Eye (tissue), 1 donor: ENCODE measurements at places on chromosomes 16 and 17.

GRCh38 chr17:58504826-58505351 lies 9.5 kb downstream of the MTMR4 start:
- no peak for DNase-seq

- DNase-seq, result no peak
Measured at GRCh38 chr16:83245061-83245460, 562.7 kb upstream of the HSBP1 start.

- DNase-seq, result peak; percentile 75
Measured at GRCh38 chr17:81365601-81366585, 29.4 kb upstream of the BAHCC1 start.

- no peak for DNase-seq
Measured at GRCh38 chr16:1965396-1966001, 873 bp upstream of the RPS2 start.

- no peak for DNase-seq
Measured at GRCh38 chr17:79223471-79223870, 148.8 kb downstream of the ENGASE start.

GRCh38 chr17:71109697-71110096 lies 940.4 kb downstream of the KCNJ2 start:
- DNase-seq, result no peak

- DNase-seq, result no peak
Measured at GRCh38 chr16:73413091-73413829, 365.3 kb upstream of the ZFHX3 start.

GRCh38 chr16:69924777-69925191 lies 26.4 kb upstream of the CLEC18A start:
- DNase-seq, result peak; percentile 59

- peak; percentile 91 for DNase-seq
Measured at GRCh38 chr17:77734371-77735080, 224.0 kb upstream of the TNRC6C start.

GRCh38 chr16:69486724-69487123 lies 62.3 kb downstream of the CYB5B start:
- DNase-seq, result no peak

- DNase-seq, result peak; percentile 57
Measured at GRCh38 chr17:15185625-15185991, 79.5 kb downstream of the PMP22 start.

GRCh38 chr17:18093616-18094408 lies 6.1 kb downstream of the DRG2 start:
- DNase-seq, result no peak

DNA sequence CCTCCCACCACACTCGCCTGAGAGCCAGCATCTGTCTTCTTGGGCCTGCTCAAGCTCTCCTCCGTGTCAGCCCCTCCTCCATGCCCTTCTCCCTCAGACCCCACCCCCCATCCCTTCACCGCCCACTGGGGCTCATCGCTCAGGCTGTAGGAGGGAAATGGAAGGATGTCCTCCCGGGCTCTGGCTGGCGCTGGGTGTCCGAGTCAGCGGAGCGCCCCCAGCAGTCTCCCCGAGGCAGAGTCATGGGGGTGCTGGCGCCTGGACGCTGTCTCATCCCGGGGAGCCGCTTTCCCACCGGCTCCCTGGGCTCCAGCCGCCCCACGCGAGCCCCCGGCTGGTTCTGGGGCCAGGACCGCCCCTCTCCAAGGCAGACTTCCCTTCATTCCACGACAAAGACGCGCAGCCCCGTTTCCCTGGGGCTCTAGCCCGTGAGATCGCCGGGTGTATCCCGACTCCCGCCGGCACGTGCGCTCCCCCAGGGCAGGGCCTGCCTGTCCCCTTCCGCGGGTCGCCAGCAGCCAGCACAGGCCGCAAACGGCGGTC lies 428 bp upstream of the ANTKMT start:
- peak; percentile 94 for DNase-seq

- no peak for DNase-seq
Measured at GRCh38 chr17:78173097-78173715, 4.8 kb downstream of the SYNGR2 start.

DNA sequence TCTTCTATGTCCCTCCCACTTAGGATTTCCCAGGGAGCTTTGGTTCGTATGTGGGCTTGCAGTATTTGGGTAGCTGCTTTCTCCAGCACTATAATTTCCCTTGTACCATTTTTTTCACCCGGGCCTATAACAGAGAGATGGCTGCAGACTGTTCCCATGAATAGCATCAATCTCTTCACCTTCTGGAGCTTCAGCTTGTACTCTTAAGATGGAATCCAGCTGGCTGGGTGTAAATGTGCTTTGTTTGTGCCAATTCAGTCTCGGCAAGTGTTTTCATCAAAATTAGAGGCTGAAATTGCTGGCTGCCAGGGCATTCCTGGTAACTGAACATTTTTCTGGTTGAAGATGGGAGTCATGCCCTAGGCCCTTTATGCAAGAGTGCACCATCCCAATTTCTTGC lies 12.2 kb upstream of the CPD start:
- no peak for DNase-seq

DNA sequence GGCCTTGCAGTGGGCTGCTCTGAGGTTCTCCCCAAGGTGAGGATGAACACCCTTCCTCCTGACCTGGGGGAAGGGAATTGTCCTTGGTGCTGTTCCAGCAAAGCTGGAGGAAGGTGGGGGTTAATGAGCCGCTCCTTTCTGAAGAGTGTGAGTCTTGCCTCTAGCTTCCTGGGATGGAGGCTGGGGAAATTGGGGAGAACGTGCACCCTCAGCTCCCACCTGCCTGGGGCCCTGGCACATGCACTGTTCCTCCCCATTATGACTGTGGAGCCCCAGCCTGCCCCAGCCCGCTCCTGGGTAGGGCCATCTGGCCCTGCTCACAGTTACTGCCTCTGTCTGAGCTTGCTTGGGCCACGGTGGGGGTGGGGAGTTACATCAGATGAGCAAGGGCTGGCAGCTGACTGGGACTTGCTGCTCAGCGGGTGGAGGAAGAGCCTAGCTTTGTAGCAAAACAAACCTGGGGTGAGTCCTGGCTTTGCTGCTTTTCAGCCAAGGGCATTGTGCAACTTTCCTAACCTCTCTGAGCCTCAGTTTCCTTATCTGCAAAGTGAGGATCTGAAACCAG lies 11.1 kb downstream of the TNS4 start:
- peak; percentile 71 for DNase-seq

GRCh38 chr17:58318065-58318481 lies 10.5 kb downstream of the TSPOAP1 start:
- DNase-seq, result no peak

GRCh38 chr17:10683853-10684252 lies 13.5 kb downstream of the SCO1 start:
- peak; percentile 35 for DNase-seq

- DNase-seq, result peak; percentile 64
Measured at GRCh38 chr16:2842340-2843000, 12.4 kb downstream of the ZG16B start.

DNA sequence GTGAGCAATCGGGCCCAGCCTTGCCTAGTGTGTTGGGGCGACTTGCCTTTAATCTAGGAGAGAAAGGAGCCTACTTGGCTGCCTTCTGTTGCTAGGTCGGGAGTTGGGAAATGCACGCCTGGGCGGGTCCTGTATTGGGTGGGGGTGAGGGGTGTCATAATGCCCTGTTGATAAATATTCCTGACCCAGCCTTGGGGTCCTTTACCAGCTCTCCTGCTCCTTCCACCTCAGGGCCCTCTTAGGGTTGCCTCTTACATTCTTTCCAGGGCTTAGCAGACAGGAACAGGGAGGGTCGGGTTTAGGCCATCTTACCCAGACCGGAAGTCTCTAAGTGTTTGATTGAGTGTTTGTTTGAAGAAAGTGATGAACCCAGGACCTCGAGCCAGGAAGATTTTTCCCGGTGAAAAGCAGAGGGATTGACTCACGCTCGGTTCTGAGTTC lies 112.9 kb downstream of the SEC14L1 start:
- no peak for DNase-seq

- DNase-seq, result no peak
Measured at GRCh38 chr16:27564224-27564623, 14.3 kb downstream of the KATNIP start.
